Lower lobe of right lung (tissue), 2 donors: ENCODE measurements at places on chromosomes 2 and 18. TPM values are rescaled to one million over a fixed set of nuclear protein-coding genes. Genes with fewer than 3 reads are reported as not detected.

- H3K4me1 ChIP-seq: no peaks in the 10 kb centered on the region
- no peak overlapping the region for H3K4me3 ChIP-seq
- no peaks in the 10 kb centered on the region for H3K36me3 ChIP-seq
- no peaks in the 10 kb centered on the region for H3K27me3 ChIP-seq
- no peak for DNase-seq
- no peak overlapping the region for H3K27ac ChIP-seq
Measured at GRCh38 chr2:5894355-5894754, 202.2 kb downstream of the SOX11 start.

DNA sequence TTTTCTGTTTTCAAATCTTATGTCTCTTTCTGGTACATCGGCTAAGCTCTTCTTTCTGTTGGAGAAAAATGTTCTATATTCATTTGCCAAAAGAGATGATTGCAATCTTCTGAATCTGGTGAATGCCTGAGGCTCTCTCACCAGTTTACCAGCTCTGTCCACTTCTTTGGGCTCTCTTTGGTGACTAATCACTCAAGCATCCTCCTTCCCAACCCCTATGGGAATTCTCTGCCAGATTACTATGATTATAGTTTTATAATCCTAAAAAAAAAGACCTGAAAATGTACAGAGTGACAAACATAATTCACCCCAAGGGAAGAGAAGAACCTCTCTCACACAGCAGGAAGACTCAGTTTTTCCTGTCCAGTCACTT is 187.3 kb downstream of the CAMKMT start:
- no peak overlapping the region for H3K4me3 ChIP-seq
- H3K36me3 ChIP-seq: no peaks in the 10 kb centered on the region

GRCh38 chr2:105969552-105969951 is 224.5 kb downstream of the UXS1 start:
- H3K27ac ChIP-seq: no peak overlapping the region
- no peaks in the 10 kb centered on the region for H3K27me3 ChIP-seq
- DNase-seq: no peak
- no peaks in the 10 kb centered on the region for H3K36me3 ChIP-seq

GRCh38 chr2:643761-644160 is 33.4 kb downstream of the TMEM18 start:
- H3K27ac ChIP-seq: no peak overlapping the region
- H3K27me3 ChIP-seq: peaks cover 12% of the 10 kb centered on the region
- DNase-seq: no peak
- no peak overlapping the region for H3K4me3 ChIP-seq

- DNase-seq: no peak
- H3K4me1 ChIP-seq: no peaks in the 10 kb centered on the region
- H3K36me3 ChIP-seq: no peaks in the 10 kb centered on the region
- H3K4me3 ChIP-seq: no peak overlapping the region
- H3K27me3 ChIP-seq: no peaks in the 10 kb centered on the region
- no peak overlapping the region for H3K27ac ChIP-seq
Measured at GRCh38 chr2:126823951-126824350, 74.7 kb upstream of the TEX51 start.

The FBLN7 gene
- 2.0 TPM for total RNA-seq

GRCh38 chr2:1738646-1739302 is 5.5 kb downstream of the PXDN start:
- peaks cover 6% of the 10 kb centered on the region for H3K27me3 ChIP-seq
- H3K36me3 ChIP-seq: no peaks in the 10 kb centered on the region
- H3K4me3 ChIP-seq: no peak overlapping the region
- no peak overlapping the region for H3K27ac ChIP-seq

- H3K4me1 ChIP-seq: peaks cover 70% of the 10 kb centered on the region
- no peaks in the 10 kb centered on the region for H3K27me3 ChIP-seq
- peak overlapping the region; percentile 66 for H3K27ac ChIP-seq
- DNase-seq: no peak
- no peaks in the 10 kb centered on the region for H3K36me3 ChIP-seq
Measured at GRCh38 chr2:111905990-111906735, 7.8 kb downstream of the MERTK start.

The OR6B2 gene
- not detected for total RNA-seq

The MC5R gene
- total RNA-seq: not detected

DNA sequence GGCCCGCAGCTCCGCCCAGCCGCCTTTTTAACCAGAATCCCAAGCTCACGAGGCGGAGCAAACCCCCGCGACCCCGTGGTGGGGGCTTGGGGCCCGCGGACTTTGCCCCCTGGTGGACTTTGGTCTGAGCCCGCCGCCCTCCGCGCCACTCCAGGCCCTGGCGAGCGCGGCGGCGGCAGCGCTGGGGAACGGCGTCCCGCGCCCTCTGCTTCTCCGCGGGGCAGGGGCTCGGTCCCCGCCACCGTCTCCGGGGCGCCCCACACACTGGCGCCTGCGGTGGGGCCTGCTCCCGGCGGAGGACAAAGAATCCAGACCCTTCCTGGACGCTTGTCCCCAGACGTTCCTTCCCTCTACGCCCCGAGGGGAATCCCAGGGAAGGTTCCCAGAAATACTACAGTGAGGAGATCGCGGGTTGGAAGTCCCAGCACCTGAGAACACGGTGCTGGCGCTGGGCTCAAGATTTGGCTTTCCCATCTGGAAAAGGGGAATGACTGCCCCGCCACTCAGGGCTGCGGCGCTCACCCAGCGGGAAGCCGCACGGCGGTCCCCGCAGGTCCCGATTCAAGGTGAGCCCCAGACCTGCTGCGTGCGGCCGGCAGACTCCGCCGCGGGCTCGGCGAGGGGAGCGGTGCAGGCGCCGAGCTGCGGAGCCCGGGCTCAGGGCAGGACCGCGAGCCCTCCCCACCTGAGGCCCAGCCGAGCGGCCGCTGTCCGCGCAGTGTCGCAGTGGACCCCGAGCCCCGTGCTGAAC is at the start of gene HAAO:
Gene HAAO (minus strand): TSS at position 1 of the 751 bp plus-strand sequence. CDS start 47 bp downstream, outside the sequence.
- no peaks in the 10 kb centered on the region for H3K36me3 ChIP-seq
- H3K27ac ChIP-seq: peak within 1 kb of the TSS; percentile 81
- peak; percentile 65 for DNase-seq
- H3K4me1 ChIP-seq: peaks cover 6% of the 10 kb centered on the region
- H3K4me3 ChIP-seq: peak within 1 kb of the TSS; percentile 68

DNA sequence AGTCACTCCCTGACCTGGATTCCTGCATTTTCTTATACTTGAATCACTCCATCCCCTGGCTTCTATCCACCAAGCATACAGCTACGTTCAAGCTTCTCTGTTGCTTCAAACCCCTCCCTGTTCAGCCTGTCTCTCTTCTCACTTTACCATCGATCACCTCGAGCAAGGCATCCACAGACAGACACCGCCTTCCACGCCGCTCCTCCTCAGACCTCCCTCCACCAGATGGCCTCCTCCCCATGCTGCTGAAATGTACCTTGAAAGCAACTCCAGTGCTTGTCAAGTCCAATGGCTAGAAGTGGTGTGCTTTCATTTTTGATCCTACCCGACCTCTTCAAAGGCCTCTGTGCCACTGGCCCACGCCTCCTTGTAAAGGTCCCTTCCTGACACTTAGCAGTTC is 131.3 kb upstream of the ACAA2 start:
- no peak for DNase-seq
- no peaks in the 10 kb centered on the region for H3K4me1 ChIP-seq
- H3K27me3 ChIP-seq: no peaks in the 10 kb centered on the region
- no peak overlapping the region for H3K4me3 ChIP-seq

DNA sequence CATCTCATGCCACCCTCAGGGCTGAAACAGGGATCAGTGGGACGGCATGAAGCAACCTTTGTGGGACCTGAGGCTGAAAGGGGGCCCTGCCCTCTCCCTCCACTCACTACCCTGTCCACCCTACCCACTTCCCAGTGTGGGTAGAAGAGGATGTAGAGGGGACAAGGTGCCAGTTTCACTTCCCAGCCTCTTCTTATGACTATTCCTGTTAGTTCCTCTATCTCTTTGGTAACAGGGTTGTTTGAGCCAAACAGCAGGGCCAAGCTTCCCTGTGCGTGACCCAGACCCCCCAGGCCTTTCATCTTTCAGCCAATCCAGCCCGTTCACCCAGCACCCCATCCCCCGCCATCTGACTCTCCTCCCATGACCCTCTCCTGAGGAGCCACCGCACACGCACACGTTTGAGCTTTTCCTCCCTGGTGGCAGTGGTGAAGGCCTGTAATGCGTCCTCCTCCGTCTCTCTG is 82.3 kb downstream of the STPG4 start:
- peaks cover 96% of the 10 kb centered on the region for H3K4me1 ChIP-seq
- no peaks in the 10 kb centered on the region for H3K27me3 ChIP-seq
- H3K4me3 ChIP-seq: no peak overlapping the region
- peak; percentile 82 for DNase-seq

GRCh38 chr2:12045864-12046291 is 299.4 kb downstream of the LPIN1 start:
- H3K27ac ChIP-seq: no peak overlapping the region
- DNase-seq: no peak
- H3K36me3 ChIP-seq: no peaks in the 10 kb centered on the region
- no peak overlapping the region for H3K4me3 ChIP-seq
- H3K4me1 ChIP-seq: no peaks in the 10 kb centered on the region

DNA sequence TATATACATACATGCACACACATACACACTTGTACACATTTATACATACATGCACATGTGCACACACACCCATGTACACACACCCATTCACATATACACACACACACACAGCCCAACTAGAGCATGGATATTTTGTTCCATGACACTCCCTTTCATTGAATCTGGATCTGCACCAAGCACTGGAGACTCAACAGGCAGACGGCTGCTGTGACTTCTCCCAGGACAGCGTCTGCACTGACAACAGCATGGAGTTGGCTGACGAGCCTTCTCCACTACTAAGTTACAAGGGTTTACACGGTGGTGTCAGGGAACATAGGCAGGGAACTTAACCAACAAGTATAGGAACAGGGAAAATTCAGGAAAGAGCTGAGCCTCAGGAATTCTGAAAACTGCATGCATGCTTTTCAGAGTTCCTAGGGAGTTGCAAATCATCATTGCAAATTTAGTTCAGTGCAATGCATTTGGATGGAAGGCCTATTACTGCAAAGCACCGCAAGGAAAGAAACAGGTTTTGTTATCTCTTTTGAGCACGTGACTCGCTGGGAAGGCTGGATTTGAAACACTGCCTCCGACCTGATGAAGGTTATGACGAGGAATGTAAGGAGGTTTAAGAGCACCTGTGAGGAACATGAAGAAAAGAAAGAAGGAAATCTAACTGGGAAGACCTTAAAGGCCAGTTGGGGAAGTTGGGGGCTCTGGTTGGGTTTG is 35.9 kb downstream of the TMEM18 start:
- H3K36me3 ChIP-seq: no peaks in the 10 kb centered on the region
- no peak overlapping the region for H3K4me3 ChIP-seq
- DNase-seq: no peak

GRCh38 chr2:189258616-189259365 is 79.2 kb upstream of the COL5A2 start:
- H3K4me1 ChIP-seq: peaks cover 8% of the 10 kb centered on the region
- no peak overlapping the region for H3K4me3 ChIP-seq
- H3K27me3 ChIP-seq: no peaks in the 10 kb centered on the region

The DSC3 gene
- 0.24 TPM for total RNA-seq

DNA sequence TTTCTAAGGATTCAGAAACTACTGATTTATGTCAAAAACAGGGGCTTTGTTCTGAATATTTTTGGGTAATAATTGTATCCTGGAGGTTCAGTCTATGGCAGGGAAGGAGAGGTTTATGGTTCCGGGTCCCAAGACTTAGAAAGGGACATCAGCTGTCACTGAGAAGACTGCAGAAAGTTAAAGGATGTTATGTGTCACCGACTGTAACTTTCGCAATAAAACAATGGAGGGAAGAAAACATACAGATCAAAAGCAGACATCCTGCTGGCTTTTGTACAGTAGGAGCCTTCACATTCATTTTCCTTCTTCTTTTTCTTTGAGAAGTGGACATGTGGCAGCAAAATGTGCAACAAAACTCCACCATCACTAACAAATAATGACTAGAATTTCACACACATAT is 900.7 kb upstream of the SOX11 start:
- H3K36me3 ChIP-seq: no peaks in the 10 kb centered on the region
- H3K4me3 ChIP-seq: no peak overlapping the region
- no peak for DNase-seq

DNA sequence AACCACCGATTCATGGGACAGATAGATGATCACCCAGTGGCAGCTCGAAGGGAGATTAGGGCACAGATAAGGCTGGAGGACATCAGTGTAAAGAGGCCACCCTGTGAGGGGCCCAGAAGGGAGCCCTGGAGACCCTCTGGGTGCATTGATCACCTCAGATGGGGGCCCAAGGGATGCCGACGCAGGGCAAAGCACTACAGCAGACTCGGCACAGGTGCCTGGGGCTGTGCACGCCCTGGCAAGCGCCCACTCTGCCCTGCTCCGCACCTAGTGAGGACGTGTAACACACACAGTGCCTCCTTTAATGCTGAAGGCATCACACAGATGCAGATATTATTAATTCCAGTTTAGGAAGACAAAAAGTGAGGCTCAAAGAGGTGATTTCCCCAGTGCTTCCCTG is 9.5 kb downstream of the GYPC start:
- H3K4me1 ChIP-seq: peaks cover 82% of the 10 kb centered on the region
- H3K4me3 ChIP-seq: no peak overlapping the region
- peaks cover 4% of the 10 kb centered on the region for H3K36me3 ChIP-seq
- H3K27me3 ChIP-seq: no peaks in the 10 kb centered on the region
- DNase-seq: no peak
- H3K27ac ChIP-seq: no peak overlapping the region

DNA sequence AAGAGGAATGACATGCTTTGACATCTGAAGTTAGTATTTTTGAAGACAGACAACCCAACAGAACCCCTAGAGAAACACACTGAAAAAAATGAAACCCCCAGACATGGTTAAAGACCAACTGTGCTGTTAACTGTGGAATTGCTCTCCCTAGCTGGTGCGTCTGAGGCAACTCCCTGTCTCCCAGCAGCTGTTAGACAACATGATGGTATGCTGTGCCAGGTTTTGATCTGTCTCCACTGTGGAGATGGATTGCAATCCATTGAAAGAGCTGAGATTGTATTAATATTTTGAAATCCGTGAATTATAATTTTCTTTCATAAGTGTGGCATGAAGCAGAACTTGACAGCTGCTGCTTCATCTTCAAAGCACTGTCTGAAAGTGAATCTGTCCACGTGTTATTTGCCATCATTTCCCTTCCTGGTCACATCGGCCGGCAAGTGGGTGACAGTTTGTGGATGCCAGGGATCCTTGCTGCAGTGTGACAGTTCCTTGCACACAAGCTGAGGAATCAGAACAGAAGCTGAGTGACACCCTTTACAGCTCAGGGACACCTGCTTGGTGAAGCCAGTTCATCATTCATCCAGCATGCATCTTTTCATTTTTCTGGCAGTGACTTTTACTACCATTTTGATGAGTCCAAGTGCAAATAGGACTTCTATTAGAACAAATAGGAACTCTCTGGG is 58.2 kb upstream of the ACSL3 start:
- H3K27ac ChIP-seq: no peak overlapping the region
- no peaks in the 10 kb centered on the region for H3K27me3 ChIP-seq
- no peak overlapping the region for H3K4me3 ChIP-seq
- DNase-seq: no peak

DNA sequence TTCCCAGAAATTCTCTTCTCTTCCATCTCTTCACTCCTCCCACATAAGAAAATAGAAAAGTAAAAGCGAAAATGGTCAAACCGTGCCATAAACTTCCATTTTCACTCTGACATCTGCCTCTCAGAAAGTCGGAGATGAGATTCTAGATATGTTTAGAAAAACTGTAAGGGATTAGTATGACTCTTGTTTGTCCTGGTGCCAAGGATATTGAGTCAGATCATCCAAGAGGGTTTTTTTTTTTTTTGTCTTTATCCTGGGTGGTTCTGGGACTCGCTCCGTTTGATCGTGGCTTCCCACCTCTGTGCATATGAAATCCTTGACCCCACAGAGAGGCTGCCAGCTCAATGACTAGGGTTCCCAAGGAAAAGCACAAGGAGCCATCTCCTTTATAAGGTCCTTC is 17.3 kb downstream of the EN1 start:
- no peak for DNase-seq
- H3K4me1 ChIP-seq: peaks cover 3% of the 10 kb centered on the region
- H3K36me3 ChIP-seq: no peaks in the 10 kb centered on the region
- H3K27ac ChIP-seq: no peak overlapping the region
- H3K4me3 ChIP-seq: no peak overlapping the region

The INHA gene
- not detected for total RNA-seq
